ENCODE measurements at places on chromosomes 11 and 22.

- ATAC-seq, result no peak
Observed at GRCh38 chr22:40939202-40939601, 12.0 kb upstream of the RBX1 start.

- no peak for ATAC-seq
Observed at GRCh38 chr22:30832407-30832987, 136.1 kb downstream of the MORC2 start.

- ATAC-seq, result no peak
Observed at GRCh38 chr11:58998480-58999290, 59.4 kb downstream of the GLYATL1 start.

DNA sequence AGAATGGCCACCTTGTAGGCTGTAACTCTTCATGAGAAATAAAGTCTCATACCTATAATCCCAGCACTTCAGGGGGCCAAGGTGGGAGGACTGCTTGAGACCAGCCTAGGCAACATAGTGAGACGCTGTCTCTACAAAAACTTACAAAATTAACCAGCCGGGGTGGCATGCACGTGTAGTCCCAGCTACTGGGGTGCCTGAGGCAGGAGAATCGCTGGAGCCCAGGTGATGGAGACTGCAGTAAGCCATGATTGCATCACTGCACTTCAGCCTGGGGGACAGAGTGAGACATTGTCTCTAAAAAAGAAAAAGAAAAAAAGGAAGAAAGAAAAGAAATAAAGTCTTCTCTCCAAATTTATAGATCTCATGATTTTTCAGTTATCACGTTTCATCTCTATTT lies 4.2 kb upstream of the SLCO2B1 start:
- no peak for ATAC-seq

DNA sequence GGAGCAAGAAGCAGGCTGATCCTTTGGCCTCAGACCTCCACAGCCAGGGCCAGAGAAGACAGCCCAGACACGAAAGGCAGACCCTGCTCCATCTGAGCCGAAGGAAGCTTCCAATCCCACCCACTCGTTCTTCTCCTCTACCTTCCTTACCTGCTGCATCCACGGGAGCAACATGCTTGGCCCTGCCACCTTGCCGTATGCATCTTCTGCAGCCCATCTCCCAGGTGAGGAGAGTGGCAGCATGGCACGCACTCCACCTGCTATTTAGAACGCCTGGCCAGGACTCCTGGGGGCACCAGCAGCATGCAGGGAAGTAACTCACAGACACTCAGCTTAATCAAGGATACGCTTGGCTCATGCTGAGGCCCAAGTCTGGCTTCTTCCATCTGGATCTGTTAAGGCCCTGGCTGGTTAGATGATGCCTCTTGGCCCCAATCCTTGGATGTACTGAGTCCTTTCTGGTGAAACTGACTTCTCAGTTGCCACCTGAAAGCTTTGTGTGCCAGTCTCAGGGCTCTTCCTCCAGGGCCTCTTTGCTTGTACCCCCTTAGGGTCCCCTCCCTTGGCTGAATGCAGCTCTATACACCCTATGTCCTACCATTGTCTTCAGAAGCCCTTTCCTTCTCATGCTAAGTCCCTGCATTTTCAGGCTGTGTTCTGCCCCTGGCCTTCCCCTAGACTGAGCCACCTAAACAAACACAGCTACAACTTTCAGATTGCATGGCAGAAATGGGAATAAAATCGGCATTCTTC lies 604.9 kb downstream of the BUD13 start:
- no peak for ATAC-seq

- ATAC-seq, result no peak
Observed at GRCh38 chr11:131633921-131634715, 263.7 kb downstream of the NTM start.
